Colonic mucosa (tissue), 4 donors: ENCODE measurements at places on chromosomes 2 and 18.

DNA sequence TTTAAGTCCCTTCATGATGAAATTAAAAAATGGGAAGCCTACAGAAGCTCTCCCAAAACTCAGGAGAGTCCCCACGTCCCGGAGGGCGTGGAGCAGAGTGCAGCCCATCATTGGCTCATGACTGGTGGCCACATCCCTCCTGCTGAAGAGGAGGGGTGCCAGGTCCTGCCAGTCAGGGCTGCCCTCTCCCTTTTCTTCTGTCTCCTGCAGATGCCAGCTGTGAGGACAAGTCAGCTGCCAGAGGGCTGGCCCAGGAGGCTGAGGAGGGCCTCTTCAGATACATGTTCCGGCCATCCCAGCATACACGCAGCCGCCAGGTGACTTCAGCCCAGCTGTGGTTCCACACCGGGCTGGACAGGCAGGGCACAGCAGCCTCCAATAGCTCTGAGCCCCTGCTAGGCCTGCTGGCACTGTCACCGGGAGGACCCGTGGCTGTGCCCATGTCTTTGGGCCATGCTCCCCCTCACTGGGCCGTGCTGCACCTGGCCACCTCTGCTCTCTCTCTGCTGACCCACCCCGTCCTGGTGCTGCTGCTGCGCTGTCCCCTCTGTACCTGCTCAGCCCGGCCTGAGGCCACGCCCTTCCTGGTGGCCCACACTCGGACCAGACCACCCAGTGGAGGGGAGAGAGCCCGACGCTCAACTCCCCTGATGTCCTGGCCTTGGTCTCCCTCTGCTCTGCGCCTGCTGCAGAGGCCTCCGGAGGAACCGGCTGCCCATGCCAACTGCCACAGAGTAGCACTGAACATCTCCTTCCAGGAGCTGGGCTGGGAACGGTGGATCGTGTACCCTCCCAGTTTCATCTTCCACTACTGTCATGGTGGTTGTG is 2.6 kb downstream of the INHA start:
- no peak for DNase-seq

DNA sequence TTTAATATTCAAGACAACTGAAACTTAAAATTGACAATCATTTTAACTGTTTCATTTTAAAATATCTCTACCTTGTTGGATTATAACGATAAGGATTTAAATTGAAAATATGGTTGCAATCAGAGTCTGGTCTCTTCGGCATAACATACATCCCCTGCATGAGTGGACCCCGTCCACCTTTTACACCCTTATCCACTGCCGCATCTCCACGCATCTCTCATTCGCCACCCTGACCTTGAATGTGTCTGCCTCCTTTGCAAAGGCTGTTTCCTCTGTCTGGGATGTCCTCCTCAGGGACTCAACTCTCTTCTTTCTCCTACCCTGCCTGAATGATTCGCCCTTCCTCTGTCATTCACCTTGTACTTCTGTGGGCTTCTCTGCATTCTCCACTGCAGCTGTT is 87.6 kb downstream of the SPATS2L start:
- no peak for DNase-seq

GRCh38 chr2:54691445-54692135 is 31.9 kb upstream of the EML6 start:
- DNase-seq: no peak

GRCh38 chr2:71347517-71347916 is 15.9 kb downstream of the ZNF638 start:
- no peak for DNase-seq

GRCh38 chr2:33229646-33230045 is 246.8 kb upstream of the RASGRP3 start:
- no peak for DNase-seq

DNA sequence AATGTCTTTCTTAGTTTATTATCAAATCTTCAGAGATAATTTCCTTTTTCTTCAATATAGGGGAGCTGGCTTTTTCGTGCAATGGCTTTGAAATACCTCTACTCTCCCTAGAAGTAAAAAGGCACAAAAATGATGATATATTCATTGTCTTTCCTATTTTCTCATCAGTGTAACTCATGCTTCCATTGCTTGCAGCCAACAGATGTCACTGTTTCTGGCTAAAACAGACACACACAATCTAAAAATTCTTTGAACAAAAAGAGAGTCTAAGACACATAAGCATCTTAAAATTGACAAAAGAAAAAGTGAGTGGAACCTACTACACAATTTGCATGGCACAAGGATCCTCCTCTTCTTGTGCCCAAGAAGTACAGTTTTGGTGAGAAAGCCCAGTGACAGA is 448.7 kb upstream of the VRK2 start:
- DNase-seq: no peak

GRCh38 chr2:39875182-39875913 is 96.3 kb upstream of the THUMPD2 start:
- peak; percentile 22 for DNase-seq

- DNase-seq: no peak
Measured at GRCh38 chr2:47300609-47301276, 102.2 kb upstream of the MSH2 start.

- DNase-seq: no peak
Measured at GRCh38 chr2:74744731-74745515, 89.0 kb upstream of the HK2 start.

- DNase-seq: no peak
Measured at GRCh38 chr2:179636100-179636980, 225.1 kb downstream of the ZNF385B start.

- DNase-seq: no peak
Measured at GRCh38 chr2:216872624-216873023, 12.8 kb upstream of the TNP1 start.

- DNase-seq: no peak
Measured at GRCh38 chr2:113225263-113226259, 51.8 kb downstream of the PSD4 start.

GRCh38 chr2:171671867-171672266 is 15.4 kb upstream of the DYNC1I2 start:
- DNase-seq: no peak

- no peak for DNase-seq
Measured at GRCh38 chr2:149068225-149068995, 29.9 kb downstream of the LYPD6B start.

GRCh38 chr18:79502782-79503181 is 107.1 kb downstream of the NFATC1 start:
- DNase-seq: no peak

DNA sequence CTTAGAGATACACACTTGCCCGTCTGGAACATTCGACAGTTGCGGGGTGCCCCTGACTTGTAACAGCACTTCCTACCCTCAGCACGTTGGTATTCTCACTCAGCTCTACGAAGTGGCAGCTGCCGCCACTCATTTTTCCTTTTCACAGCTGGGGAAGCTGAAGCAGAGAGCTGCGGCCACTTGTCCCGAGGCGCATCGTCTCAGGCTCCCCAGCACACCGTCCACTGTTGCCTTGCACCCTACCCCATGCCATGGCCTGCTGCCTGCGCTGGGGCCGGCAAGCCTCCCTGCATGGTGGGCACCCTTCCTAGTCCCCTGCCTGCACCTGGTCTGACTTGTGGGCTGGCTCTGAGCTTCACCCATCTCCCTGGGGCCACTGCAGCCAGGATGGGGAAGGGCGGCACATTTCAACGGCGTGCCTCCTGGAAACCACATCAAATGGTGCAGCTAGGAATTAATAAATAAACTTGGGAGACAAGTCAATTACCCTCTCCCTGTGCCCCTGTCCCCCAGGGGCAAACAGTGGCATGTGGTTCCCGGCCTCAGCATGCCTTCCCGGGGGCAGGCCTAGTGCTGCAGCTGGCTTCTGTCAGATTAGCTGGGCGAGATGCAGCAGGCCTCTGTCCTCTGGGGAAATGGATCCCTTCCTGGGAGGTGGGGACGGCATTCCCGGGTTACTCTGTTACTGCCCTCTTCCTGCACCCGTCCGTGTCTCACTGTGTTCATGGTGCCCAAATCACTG is 64.7 kb upstream of the HAAO start:
- DNase-seq: no peak

DNA sequence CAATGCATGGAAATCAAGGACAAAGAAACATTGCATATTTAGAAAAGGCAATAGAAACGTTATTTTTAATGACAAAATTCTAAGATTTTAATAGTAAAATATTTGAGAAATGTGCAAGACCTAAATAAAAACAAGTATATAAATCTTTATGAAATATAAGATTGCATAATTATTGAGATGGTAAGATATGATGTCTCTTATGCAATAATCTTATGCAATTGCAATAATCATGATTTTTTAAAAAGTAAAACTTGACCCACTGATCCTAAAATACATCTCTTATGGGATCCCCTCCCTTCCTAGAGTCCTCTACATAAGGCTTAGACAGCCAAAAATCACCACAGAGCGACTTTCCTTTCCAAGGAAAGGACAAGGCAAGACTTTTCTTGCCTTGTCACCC is 249.0 kb downstream of the DOK6 start:
- DNase-seq: no peak

DNA sequence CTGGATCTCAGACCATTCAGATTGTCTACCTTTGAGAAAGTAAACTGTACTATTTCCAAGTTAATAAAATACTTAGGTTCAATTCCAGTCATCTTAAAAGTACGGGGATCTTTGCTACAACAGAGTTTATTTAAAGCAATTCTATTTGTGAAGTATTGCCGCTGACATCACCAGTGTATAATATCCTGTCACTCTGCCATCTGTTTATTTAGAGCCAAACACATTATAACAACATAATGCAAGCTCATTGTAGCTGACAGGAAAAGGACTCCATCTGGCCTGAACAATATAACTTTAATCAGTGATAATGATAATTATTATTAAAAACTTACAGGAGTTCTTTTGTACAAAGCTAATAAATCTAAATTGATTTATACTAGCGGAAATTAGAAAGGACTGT is 786.8 kb downstream of the ERBB4 start:
- no peak for DNase-seq

DNA sequence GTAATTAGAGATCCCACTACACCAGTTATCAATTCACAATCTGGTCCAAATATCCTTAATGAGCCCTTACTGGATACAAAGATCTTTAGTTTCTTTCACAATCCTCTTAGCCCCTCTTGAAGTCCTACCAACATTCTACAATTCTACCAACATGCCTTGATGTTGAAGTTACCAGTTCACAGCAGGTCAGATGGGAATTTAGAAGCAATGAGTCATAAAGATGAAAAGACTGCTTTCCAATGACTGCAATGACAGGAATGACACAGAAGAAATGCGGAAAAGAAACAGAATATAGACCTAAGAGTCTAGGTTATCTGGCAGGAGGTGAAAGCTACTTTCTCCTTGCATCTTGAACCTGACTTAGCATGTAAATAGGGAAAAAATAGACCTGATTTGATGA is 24.5 kb downstream of the RTTN start:
- DNase-seq: no peak

DNA sequence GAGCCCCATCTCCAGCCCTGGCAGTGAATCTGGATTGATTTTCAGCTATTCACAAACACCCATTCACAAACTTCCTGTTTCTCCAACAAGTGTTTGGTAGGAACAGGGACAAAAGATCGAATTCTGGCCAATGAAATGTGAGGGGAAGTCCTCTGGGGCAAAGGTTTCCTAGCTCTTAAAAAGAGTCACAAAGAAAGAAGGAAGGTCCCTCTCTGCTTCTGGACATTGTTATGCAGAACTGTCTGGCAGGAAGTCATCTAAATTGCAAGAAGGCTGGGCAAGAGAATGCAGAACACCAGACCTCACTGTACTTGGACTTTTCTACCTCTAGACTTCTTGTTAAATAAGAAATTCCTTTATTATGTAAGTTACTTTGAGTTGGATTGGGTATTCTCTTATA is 137.3 kb downstream of the CCDC148 start:
- no peak for DNase-seq

- no peak for DNase-seq
Measured at GRCh38 chr2:13698847-13699246, 933.7 kb upstream of the LRATD1 start.

- no peak for DNase-seq
Measured at GRCh38 chr2:127142663-127143630, 36.0 kb upstream of the BIN1 start.

DNA sequence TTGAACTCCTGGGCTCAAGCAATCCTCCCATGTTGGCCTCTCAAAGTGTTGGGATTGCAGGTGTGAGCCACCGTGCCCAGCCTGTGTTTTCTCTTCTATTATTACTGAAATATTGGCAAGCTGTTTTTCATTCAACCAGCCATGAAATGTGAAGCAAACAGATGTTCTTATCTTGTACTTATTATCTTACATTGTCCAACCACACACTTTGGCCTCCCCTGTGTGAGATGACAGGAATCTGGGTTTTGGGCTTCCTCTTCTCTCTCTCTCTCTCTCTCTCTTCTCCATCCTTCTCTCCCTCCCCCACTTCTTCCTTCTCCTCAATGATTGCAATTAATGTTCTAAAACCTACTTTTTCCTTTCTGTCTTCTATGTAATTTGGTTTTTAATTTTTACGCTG is 33.1 kb downstream of the RAMP1 start:
- DNase-seq: no peak

- no peak for DNase-seq
Measured at GRCh38 chr2:103963146-103963725, 890.7 kb upstream of the POU3F3 start.

- no peak for DNase-seq
Measured at GRCh38 chr2:206276169-206276942, 1.9 kb downstream of the ZDBF2 start.

- no peak for DNase-seq
Measured at GRCh38 chr2:29213888-29214291, 98.7 kb downstream of the CLIP4 start.

- DNase-seq: peak; percentile 65
Measured at GRCh38 chr2:85132834-85133637, at the start of gene TCF7L1. TCF7L1 (plus strand) TSS chr2:85133392; CDS start chr2:85133685, 293 bp downstream.

GRCh38 chr2:128412181-128412871 is 93.7 kb upstream of the HS6ST1 start:
- DNase-seq: peak; percentile 11

DNA sequence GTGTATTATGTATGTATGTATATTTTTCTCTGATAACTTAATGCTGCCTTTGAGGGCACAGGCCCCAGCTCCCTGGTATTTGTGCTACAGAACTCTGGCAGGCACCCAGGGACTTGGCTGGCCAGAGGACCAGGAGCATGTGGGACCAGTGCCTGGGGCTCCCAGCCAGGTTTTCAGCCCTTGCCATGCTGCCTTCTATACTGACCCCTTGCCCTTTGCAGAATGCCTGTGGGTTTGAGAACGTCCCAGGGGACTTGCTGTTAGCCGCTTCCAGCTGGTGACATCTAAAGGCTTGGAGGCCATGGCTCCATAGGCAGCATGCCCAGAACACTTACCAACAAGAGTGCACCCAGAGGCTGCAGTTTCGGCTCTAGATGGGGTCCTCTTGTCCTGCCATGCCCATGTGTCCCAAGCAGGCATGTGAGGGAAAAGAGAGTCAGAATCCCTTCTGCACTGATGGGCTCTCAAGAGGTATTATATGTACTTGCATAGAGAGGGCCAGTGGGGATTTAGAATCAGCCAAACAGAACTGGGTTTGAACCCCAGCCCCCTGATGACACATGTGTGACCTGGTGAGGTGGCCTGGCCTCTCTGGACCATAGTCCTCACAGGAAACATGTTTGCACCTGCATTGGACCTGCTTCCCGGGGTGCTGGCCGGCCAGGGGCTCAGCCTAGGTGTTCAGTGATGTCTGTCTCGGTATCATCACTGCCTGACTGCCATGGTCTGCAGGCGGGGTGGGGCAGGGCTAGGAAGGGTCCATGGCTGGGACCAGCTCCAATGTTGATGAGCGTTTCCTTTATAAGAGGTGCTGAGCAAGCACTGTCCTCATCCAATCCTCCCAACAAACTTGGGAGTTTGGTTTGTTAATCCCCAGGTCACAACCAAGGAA is 119.2 kb upstream of the FHL2 start:
- no peak for DNase-seq

GRCh38 chr18:13910986-13911385 is 4.3 kb downstream of the MC2R start:
- no peak for DNase-seq

- DNase-seq: no peak
Measured at GRCh38 chr18:1392865-1393734, 488.4 kb downstream of the ADCYAP1 start.

GRCh38 chr2:148721520-148721931 is 77.0 kb downstream of the EPC2 start:
- no peak for DNase-seq
